ENCODE measurements at places on chromosomes 1 and 21.

GRCh38 chr1:177825276-177825901 is 144.5 kb downstream of the SEC16B start:
- no peak for DNase-seq

GRCh38 chr1:34779962-34780361 is 1.1 kb upstream of the GJB3 start:
- DNase-seq = no peak

DNA sequence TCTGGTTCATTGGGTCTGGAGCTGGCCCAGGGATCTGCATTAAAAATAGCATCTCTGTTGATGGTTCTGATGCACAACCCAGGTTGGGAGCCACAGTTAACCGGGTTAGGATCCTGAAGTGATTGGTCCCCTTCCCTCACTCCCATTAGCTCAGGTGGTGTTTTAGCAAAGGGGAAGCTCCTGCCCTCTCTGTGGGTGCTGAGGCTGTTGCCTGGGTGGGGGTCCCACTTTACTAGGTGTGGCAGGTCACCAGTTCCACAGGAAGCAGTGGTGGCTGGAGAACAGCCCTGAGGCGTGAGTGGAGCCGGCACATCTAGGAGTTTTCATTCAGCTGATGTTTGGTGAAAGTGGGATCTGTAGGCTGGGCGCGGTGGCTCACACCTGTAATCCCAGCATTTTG is 86.5 kb downstream of the MAN1C1 start:
- no peak for DNase-seq

DNA sequence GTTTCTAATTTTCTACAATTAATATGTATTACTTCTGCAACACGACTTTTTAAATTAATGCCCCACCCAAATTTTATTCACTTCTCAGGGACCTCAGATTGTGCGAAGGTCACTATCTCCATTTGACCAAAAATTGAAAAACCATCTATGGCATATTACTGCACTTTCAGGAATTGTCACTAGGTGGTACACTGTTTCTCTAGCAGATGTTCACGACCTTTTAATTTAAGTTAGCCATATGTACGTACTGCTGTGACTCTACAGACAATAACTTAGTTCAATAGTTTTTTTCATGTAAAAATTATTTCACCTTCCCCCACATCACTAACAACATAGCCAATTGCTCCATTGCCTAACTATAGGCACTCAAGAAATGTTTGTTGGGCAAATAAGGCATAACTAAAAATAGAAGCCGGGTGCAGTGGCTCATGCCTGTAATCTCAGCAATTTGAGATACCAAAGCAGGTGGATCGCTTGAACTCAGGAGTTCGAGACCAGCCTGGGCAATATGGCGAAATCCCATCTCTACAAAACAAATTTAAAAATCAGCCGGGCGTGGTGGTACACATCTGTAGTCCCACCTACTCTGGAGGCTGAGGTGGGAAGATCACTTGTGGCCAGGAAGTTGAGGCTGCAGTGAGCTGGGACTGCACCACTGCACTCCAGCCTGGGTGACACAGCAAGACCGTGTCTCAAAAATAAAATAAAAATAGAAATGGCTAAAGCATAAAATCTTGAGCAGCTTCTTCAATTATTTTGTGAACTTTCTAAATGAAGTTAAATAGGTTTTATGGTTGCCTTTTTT is 75.7 kb upstream of the PKN2 start:
- DNase-seq = peak; percentile 51

DNA sequence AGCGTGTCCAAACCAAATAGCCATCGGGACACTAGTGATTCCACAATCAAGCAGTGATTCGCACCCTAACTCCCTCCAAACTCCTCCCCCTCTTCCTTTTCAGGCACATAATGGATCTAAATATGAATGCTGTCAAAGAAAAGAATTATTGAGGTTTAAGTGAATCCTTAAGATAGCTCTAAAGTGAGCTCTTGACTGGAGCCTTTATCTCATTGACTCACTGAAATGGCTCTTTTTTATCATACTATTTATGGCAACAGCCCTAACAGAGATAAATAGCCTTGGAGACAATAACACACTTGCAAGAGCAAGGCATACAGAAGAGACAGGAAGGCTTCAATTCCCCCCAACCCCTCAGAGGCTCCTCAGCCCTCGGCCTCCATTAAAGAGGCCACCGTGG is 143.3 kb downstream of the PLXNA2 start:
- no peak for DNase-seq

DNA sequence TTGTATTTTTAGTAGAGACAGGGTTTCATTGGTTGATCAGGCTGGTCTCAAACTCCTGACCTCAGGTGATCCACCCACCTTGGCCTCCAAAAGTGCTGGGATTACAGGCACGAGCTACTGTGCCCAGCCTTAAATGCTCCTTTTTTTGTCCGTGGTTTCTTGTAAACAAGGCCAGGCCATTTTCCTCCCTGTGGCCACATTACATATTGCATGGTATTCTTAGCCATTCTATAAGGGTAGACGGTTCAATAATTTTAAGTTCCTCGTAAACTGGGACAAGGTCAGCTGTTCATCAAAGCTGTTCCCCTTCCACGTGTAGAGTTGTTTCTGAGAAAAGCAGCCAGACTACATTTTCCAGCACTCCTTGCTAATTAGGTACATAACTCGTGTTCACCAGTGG is 10.3 kb upstream of the LUZP1 start:
- no peak for DNase-seq

GRCh38 chr1:162021124-162021523 is 2.5 kb downstream of the OLFML2B start:
- no peak for DNase-seq

DNA sequence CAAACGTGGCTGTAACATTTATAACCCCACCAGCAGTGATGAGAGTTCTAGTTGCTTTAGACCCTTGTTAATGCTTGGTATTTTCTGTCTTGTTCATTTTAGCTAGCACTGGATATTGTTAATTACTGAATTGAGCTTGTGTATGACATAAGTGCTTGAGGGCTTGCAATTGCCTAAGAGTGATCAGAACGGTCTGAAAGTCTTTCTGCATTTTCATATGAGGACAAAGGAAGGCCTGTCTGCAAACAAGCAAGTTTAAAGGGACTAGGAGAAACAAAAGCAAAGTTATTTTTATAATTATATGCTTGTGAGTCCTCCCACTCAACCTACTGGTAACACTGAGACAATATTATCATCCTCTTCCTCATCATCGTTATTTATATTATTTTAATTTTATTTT is 305.5 kb upstream of the DUSP10 start:
- no peak for DNase-seq

DNA sequence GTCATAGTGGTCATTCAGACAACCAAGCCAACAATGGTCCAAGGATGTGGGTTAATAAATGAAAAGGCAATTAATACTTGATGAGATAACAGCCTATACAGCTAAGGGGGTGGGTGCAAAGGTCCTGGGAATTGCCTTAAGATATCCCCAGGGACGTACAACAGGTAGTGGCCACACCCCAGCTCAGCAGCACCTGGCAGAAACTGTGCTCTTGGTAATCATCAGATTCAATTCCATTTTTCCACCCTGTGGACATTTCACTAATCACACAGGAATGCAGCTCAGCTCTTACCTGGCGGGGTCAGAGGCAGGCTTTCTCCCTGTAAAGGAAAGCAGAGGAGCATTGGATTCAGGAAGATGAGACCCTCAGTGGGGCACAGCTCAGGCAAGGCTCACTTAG is 32.9 kb downstream of the FCRL5 start:
- DNase-seq = no peak

GRCh38 chr1:15308621-15309027 is 61.6 kb downstream of the FHAD1 start:
- DNase-seq = no peak

GRCh38 chr1:76554283-76554682 is 313.0 kb upstream of the ST6GALNAC5 start:
- DNase-seq = peak; percentile 78

DNA sequence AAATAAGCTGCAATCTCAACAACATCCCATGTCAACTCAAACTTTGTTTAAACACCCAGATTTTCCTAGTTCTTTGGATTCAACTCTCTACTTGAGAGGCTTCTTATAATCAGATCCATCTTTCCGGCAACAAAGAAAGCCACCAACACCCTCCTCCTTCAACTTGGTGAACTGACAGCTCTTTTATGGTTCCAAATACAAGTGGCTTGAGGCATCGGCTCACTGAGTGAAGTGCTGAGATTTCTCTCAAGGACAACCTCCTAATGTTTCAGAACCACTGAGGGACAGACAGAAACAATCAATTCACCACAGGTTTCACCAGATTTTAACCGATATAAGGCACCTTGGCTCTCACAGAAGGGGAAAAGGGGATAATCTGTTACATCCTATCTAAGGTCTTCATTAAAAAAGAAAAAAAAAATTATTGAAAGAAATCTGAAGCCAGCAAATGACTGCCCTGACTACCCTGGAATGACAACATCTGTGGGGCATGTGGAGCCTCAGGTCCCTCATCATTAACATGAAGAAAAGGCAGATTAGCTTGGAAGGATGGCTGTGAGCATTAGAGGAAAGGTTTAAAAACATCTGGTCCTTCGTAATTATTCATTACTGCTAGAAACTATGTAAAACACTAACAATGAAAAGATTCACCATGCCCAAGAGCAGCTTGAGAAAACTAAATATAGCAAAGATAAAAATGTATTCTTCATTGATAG is 50.9 kb downstream of the PTPN14 start:
- peak; percentile 8 for DNase-seq

GRCh38 chr1:164704954-164705353 is 146.0 kb downstream of the PBX1 start:
- DNase-seq = peak; percentile 51

GRCh38 chr1:68969441-68969840 is 472.6 kb upstream of the DEPDC1 start:
- no peak for DNase-seq

DNA sequence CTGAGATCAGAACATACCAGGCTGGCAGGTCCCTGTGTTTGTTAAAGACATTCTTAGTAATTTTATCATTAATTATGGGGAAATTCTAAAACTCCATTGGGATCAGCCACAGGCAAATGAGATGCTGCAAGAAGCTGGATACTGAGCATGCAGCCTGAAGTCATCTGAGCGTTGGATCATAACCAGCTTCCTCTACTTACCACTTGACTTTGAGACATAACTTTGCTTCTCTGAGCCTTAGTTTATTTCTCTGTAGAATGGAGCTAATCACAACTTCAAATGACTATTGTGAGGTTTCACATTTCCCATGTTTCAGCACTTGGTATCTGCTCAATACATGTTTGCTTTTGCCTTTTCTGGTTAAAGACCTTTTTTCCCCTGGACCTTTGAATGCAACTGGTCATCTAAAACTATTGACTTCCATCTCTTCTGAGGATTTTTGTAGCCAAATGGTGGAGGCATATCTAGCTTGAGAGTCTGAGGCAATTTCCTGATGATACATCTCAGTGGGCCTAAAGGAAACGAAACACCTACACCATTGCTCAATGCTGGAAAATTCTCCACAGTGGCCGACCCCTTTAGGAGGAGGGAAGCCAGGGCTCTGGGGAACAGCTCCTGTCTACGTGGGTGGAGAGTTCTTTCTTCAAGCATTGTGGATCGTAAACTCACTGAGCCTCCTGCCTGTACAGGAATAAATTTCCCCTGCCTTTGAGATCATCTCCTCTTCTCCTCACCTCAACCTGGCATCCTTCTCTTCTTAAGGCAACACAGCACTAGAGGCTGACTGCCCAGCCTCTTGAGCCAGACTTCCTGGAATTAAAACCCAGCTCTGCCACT is 109.1 kb upstream of the HOOK1 start:
- DNase-seq = no peak

DNA sequence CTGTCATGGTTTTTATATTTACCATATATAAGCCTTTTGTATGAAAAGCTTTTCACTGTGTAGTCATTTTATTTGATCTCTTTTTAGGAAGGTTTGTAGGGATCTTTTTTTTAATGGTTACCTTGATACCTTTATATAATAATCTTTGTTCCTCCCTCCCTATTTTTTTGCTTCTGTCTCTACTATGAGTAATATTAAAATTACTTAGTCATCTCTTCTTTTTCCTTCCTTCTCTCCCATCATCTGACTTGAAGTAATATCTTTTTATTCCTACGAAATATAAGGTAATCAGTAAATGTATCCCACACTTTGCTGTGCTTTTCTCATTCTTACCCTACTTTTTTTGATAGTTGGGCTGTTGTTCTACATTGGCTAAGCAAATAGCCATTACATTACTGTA is 161.4 kb downstream of the MAGI3 start:
- no peak for DNase-seq

DNA sequence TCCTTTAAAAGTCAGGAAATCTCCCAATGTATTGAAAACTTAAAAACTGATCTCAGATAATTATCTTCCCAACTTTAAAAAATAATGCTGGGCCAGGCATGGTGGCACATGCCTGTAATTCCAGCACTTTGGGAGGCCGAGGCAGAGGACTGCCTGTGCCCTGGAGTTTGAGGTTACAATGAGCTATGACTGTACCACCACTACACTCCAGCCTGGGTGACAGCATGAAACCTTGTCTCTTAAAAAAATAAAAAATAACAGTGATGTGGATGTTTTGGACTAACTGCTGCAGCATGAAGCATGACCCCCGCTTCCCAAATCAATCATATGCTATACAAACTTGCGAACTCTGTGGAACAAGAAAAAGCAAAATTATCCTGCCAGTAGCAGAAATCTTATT is 186.3 kb downstream of the RERE start:
- no peak for DNase-seq

- no peak for DNase-seq
These were observed 52.0 kb upstream of the PDC start for GRCh38 chr1:186512698-186513457.

GRCh38 chr1:2227346-2228156 is 568 bp upstream of the SKI start:
- peak; percentile 99 for DNase-seq

GRCh38 chr1:14320986-14321385 is 277.5 kb upstream of the KAZN start:
- no peak for DNase-seq

DNA sequence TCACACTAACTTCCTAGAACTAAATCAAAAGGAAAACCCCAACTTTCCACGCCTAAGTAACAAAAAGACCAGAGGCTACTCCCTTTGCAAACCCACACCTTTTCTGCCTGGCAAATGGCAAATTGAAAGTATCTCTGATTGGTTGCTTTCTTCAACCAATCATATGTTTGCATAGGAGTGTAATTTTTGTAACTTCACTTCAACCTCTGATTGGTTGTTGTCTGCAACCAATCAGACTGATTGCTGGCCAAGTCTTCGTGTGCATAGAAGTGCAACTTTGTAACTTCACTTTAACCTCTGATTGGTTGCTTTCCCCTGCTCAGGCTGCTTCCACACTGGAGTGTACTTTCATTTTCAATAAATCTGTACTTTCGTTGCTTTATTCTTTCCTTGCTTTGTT is 36.9 kb upstream of the PADI2 start:
- no peak for DNase-seq

DNA sequence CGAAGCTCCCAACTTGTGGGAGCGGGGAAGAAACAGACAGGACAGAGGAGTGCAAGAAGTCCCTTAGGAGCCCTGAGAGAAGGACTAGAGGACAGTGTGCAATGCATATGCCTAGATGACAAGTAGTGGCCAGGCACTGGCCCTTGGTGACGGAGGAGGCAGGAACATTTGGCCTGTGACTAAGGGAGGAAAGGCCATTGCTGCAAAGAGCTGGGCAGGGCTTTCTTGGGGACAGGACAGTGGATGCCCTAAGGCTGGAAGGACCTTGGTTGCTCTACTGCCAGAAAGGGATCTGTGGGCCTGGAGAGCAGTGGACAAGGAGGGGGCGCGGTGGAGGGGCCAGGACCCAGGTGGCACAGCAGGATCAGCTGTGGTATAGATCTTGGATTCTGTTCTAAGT is 481.3 kb downstream of the CAMTA1 start:
- DNase-seq = no peak

GRCh38 chr1:183310753-183311479 is 107.3 kb downstream of the NMNAT2 start:
- DNase-seq = peak; percentile 54

GRCh38 chr21:16517383-16517782 is 787.6 kb downstream of the USP25 start:
- no peak for DNase-seq
